ENCODE measurements at places on chromosomes 3 and 15. TPM values are rescaled to one million over a fixed set of nuclear protein-coding genes. Genes with fewer than 3 reads are reported as not detected.

CSPG4 gene
- total RNA-seq, result 16.2 TPM

RPP25 gene
- 18.3 TPM for total RNA-seq

LRRC28 gene
- 19.9 TPM for total RNA-seq

ATXN7 gene
- total RNA-seq, result 9.4 TPM

FAM107A gene
- 7.0 TPM for total RNA-seq

RNF111 gene
- 13.8 TPM for total RNA-seq

TRMT10C gene
- 18.8 TPM for total RNA-seq

EFCC1 gene
- not detected for total RNA-seq

RHCG gene
- total RNA-seq, result 0.16 TPM

GOLGA6B gene
- total RNA-seq, result not detected

SCN5A gene
- 0.16 TPM for total RNA-seq

SPINT1 gene
- 0.81 TPM for total RNA-seq

GRK7 gene
- total RNA-seq, result not detected

ETV5 gene
- total RNA-seq, result 30.6 TPM

TMEM158 gene
- total RNA-seq, result 26.5 TPM

UACA gene
- 44.0 TPM for total RNA-seq

RTP3 gene
- total RNA-seq, result not detected

ARHGEF26 gene
- total RNA-seq, result 5.8 TPM

ACAN gene
- 0.36 TPM for total RNA-seq

DGKG gene
- 0.72 TPM for total RNA-seq

CLRN1 gene
- total RNA-seq, result not detected

ATP10A gene
- total RNA-seq, result 0.97 TPM

ECE2 gene
- total RNA-seq, result not detected

ITIH3 gene
- total RNA-seq, result 0.65 TPM

RUVBL1 gene
- total RNA-seq, result 41.5 TPM

LMOD3 gene
- not detected for total RNA-seq

CHRM5 gene
- not detected for total RNA-seq

Measured in cardiac atrium fibroblast (primary cell).